ENCODE measurements at places on chromosomes 4 and X.

DNA sequence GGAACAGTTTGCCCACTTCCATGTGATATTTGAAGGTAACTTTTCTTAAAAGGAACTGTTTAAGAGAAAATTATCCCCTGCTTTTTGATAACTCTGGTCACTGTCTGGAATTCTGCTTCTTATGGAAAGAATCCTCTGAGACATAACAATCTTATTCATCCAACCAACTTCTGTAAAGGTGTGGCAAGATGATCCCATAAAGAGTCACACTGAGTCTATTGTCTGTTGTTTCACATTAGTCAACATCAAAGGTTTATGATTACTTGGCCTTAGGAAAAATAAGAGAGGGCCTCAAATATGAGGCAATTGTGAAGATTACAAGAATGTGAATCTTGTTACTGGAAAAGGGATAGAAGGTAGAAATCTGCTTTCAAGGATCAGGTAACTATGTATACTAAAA, 88.0 kb upstream of the MAGEB18 start:
- no peak for DNase-seq

DNA sequence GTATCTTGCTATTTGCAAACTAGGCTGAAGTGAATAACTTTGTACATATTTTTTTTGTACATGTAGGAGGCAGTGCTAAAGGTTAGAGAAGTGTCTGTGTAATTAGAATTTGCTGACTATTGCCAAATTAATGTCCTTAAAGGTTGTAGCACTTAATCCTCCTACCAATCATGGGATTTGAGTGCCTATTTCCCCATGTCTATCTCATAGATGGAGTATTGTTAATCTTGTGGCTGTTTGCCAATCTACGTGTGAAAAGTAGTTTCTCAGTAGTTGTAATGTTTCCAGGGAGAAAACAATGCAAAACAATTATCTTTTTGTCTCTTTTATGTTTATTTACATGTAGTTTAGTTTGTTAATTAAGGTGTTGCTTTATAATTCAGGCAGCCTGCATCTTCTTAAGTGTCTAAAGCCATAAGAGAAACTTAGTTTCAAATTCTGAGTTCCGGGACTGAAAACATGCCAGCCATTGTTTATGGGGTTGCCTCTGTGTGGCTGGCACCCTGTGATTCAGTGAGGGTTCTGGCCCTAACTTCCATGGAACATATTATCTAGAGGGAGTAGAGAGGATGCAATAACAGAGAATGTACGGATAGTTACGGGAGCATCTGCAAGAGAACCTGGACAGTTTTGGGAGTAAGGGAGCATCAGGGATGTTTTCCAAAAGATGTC, 142.4 kb downstream of the KLHL8 start:
- DNase-seq, result no peak

DNA sequence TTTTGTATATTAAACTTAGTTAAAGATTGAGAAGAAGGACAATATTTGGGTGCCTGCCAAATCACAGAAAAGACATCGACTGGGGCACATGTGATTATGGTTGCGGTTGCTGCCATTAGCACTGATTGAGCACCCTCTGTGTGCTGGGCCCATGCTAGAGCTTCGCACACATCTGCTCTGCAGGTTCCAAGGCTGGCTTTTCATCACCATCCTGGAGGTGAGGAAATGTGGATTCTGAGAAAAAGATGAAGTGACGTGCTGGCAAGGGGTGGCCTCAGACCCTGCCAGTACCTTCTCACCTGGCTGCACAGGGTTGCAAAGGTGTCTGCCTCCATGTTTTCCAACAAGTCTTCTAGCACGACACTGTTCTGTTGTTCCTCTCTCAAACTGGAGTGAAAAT, 134.0 kb downstream of the EVC2 start:
- no peak for DNase-seq

GRCh38 chr4:125735102-125735501, 420.3 kb downstream of the FAT4 start:
- no peak for DNase-seq

DNA sequence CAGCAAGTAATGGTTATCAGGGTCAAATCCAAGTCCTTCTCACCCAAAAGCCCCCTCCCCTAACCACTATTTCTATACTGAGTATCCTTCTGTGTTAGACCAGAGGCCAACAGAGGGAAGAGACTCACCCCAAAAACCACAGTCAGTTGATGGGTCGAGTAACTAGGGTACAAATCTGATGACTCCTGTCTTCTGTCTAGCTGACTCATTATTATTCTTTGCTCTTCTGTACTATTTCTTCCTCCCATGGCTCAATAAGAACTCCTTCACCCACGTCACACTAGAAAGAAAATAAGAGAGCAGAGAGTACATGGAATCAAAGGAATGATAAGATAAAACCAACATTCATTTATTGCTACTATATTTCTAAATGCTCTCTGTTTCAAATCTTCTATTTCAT, 2.0 kb downstream of the RAB40A start:
- no peak for DNase-seq

- DNase-seq, result no peak
Measured at GRCh38 chr4:23458054-23458453, 431.8 kb downstream of the PPARGC1A start.

DNA sequence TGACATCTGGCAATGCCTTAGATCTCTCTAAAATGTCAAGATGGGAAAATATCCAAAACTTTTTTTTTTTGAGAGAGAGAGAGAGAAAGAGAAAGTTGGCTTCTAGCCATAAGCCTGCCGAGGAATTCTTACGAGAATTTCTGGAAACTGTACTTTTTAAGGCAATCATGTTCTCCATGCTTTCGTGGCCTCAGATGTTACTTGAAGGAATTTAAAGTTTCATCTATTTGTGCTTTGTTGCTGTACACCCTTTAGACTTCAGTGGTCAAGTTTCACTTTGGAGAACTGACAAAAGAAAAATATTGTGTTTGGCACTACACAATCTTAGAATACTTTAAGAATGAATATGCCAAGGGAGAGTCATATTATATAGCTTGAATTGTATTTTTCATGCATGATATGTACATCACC, 53.9 kb downstream of the FAT4 start:
- no peak for DNase-seq

GRCh38 chr4:76377911-76378310, 43.0 kb downstream of the CCDC158 start:
- DNase-seq, result peak; percentile 44

DNA sequence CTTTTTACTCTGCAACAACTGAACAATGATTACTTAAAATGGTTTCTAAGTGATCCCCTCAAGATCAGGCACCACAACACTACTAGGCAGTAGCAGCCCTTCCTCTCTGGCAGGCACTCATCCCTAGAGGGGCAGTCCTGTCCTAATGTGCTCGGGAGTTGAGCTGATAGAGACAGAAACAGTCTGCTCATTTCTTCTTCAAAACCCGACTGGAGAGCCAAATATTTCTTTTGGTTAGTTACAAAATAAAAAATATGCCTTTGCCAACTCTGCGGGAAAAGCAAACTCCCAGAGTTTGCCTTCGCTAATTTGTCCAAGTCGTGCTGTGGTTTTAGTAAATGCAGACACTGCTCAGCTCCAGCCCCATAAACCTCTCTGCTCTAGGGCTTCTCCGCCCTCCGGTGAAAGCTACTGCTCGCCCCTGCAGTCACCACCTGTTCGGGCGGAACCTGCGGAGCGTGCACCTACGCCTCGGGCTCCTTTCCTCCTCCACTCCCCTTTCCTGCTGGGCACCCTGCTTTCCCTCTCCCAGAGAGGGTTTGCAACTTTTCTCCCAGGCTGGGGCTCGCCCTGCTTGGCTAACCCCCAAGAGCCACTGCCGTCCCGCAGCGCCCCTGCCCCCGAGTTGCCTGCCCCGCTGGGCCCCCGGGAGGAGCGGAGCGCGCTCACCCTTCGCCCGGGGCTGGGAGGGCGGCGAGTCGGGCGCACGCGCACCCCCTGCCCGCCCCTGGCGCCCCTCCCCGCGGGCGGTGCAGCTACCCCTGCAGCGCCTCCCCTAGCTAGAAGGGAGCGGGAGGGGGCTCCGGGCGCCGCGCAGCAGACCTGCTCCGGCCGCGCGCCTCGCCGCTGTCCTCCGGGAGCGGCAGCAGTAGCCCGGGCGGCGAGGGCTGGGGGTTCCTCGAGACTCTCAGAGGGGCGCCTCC, at the start of gene NPNT:
Gene NPNT (plus strand): TSS at position 812 of the 923 bp plus-strand sequence. CDS start 182 bp downstream, outside the sequence.
- no peak for DNase-seq

GRCh38 chr4:11423465-11423864, 5.2 kb downstream of the HS3ST1 start:
- DNase-seq, result no peak

DNA sequence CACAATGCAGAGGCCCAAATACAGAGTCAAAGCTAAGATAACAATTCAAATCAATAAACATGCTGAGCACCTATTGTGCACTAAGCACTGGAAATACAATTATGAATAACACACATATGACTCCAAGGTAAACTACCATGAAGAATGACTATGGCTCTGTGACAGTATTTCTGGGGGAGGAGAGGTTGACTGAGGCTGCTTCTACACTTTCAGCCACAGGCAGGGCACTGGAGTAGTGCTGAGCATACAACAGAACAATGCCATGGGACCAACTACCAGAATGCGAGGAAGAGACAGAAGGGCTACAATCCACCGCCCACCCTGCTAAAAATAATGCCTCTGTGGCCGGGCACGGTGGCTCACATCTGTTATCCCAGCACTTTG, 13.7 kb downstream of the TEC start:
- no peak for DNase-seq

DNA sequence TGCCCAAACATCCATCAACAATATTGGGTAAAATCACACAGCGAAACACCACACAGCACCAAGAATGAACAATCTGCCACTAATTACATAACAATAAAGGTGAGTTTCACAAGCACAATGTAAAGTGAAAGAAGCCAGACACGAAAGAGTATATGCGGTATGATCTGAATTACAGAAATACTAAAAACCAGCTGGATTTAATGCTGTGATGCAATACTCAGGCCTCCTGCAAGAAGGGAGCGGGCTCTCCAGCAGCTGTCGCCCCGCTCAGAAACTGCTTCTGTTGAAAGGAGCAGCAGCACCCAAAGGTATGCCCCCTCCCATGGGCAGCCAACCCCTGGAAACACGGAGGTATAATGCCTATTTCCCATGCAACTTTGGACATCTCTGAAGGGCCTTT, 77.0 kb downstream of the PAPSS1 start:
- DNase-seq, result no peak

GRCh38 chr4:130071746-130072145, 975.8 kb downstream of the C4orf33 start:
- DNase-seq, result no peak

DNA sequence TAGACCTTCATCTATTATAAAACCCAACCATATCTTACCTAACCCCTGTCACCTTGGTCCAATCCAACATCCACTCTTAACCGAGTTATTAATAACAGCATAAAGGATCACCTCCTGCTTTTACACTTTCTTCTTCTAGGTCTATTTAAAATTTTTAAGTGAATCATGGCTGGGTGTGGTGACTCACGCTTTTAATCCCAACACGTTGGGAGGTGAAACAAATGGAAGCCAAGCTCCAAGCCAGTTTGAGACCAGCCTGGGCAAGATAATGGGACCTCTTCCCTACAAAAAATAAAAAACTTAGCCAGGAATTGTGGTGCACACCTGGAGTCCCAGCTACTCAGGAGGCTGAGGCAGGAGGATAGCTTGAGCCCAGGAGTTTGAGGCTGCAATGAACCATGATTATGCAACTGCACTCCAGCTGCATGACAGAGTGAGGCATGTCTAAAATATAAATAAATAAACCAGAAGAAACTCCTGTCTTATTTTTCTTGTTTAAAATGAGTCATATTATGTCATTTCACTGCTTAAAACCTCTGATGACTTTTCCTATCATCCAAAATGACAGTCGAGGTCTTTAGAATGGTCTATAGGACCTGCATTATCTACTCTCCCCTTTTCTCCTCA, 188.4 kb downstream of the GASK1B start:
- no peak for DNase-seq

DNA sequence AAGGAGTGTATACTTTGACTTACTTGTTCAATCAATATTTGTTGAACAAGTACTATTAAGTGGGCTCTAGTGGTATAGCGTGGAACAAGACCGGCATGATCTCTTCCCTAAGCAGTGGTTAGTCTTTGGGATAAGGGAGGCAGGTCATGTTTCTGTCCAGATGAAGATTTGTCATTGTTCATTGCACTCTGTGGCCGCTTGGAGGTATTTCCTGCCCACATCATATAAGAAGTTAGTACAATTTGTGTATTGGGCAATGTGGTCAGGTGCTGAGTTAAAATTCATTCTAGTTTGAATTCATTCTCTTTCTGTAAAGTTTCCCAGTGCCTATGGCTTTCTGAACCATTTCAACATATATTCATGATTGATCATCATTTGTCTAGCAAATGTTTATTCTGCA, 101.1 kb upstream of the SHISA3 start:
- DNase-seq, result no peak

- no peak for DNase-seq
Measured at GRCh38 chrX:63993936-63994335, 208.9 kb upstream of the ARHGEF9 start.

GRCh38 chr4:54231768-54232688, 2.9 kb downstream of the PDGFRA start:
- DNase-seq, result no peak

DNA sequence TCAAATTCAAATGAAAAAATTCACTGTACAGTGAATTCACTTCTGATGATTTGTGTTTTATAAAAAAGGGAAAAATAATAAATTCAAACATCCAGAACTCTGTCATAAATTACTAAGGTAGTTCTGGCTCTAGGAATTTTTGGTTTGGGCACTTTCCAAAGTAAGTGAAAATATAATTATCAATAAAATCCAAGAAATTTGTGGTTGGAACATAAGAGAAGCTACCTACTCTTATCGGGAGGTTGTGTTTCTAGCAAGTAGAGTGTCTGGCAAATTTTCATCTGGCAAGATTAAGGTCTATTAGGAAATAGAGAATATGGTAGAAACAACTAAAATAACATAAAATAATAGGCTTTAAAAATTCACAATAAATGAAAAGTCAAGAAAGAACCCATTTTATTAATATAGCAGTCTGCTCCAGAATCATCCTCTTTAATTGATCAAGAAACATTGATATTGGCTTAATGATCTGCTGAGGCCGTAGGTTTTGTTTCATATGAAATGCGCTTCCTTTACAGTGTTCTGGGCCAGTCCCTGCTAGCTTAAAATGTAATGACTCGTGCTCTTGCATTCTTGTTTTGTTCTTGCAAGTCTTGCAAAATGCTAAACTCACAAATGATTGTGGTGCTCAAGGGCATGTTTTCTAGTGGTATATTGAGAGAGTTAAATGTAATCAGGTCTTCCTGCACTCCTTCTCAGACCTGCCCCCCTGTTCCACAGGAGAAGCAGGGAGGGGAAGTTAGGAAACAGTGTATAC, 331.4 kb downstream of the RAPGEF2 start:
- no peak for DNase-seq

- DNase-seq, result no peak
Measured at GRCh38 chr4:146073517-146073916, 102.0 kb upstream of the LSM6 start.

DNA sequence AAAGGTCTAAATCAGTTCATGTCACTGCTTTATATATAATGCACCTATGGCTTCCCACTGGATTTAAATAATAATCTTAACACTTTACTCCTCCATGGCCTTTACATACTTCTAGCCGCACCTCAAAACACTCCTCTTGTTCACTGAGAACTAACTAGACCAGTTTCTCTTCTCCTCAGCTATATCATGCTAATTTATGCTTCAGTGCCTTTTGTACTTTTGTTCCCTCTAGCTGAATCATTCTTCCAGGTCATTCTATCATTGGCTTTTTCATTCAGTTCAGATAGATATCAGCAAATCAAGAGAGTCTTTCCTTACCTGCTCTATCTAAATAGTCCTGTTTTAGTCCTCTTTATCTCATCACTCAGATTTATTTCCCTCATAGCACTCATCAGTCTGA, 64.2 kb downstream of the TET2 start:
- DNase-seq, result no peak
